ENCODE measurements at places on chromosomes 11 and 22. TPM values are rescaled to one million over a fixed set of nuclear protein-coding genes. Genes with fewer than 3 reads are reported as not detected.

CELF1 gene
- 189 TPM for total RNA-seq

YPEL4 gene
- total RNA-seq = not detected

CCDC87 gene
- not detected for total RNA-seq

TREH gene
- not detected for total RNA-seq

ALKBH3 gene
- total RNA-seq = 88.0 TPM

OR4A16 gene
- not detected for total RNA-seq

TRIM3 gene
- 7.4 TPM for total RNA-seq

TRIM29 gene
- total RNA-seq = 60.9 TPM

TYR gene
- not detected for total RNA-seq

MAJIN gene
- not detected for total RNA-seq

ACRV1 gene
- total RNA-seq = not detected

GNAZ gene
- 0.98 TPM for total RNA-seq

RAC2 gene
- total RNA-seq = 42.4 TPM

DGCR8 gene
- 49.1 TPM for total RNA-seq

MMP27 gene
- not detected for total RNA-seq

KRTAP5-11 gene
- not detected for total RNA-seq

RBM7 gene
- total RNA-seq = 46.4 TPM

CCDC73 gene
- total RNA-seq = 0.17 TPM

DCDC1 gene
- 0.19 TPM for total RNA-seq

OR8B12 gene
- total RNA-seq = not detected

MMP13 gene
- not detected for total RNA-seq

TMEM191B gene
- not detected for total RNA-seq

ARHGAP32 gene
- total RNA-seq = 71.3 TPM

MS4A3 gene
- not detected for total RNA-seq

CARD10 gene
- 22.7 TPM for total RNA-seq

OR51B2 gene
- total RNA-seq = not detected

DDX25 gene
- total RNA-seq = not detected
